ENCODE measurements at places on chromosomes 2 and 18. TPM values are rescaled to one million over a fixed set of nuclear protein-coding genes. Genes with fewer than 3 reads are reported as not detected.

DNA sequence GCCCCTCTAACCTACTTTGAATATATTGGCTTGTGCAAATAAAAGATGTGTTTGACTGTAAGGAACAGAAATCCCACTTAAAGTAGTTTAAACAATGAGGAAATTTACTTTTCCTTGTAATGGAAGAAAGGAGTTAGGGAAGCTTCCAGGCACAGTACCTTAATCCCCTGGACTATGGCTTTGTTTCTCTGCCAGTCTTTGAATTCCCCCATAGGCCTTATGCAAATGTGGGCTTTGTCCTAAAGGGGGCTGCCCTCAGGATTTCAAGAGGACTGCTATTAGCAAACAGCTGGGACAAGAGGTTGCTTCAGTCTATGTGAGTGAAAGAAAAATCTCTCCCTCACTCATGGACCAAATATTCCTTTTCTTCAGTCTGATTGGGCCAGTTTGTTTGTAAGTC, 255.1 kb upstream of the THSD7B start:
- H3K27me3 ChIP-seq, result peaks cover 35% of the 10 kb centered on the region
- H3K27ac ChIP-seq, result no peak overlapping the region
- H3K4me1 ChIP-seq, result no peaks in the 10 kb centered on the region
- no peaks in the 10 kb centered on the region for H3K36me3 ChIP-seq
- H3K4me3 ChIP-seq, result no peak overlapping the region
- DNase-seq, result no peak

GRCh38 chr2:10139536-10139935, 17.0 kb downstream of the RRM2 start:
- H3K27me3 ChIP-seq, result no peaks in the 10 kb centered on the region
- no peak overlapping the region for H3K4me3 ChIP-seq

AQP12A gene
- not detected for total RNA-seq

GRCh38 chr2:185796758-185797157, 58.2 kb downstream of the FSIP2 start:
- no peak for DNase-seq
- no peak overlapping the region for H3K4me3 ChIP-seq
- no peaks in the 10 kb centered on the region for H3K4me1 ChIP-seq
- no peaks in the 10 kb centered on the region for H3K36me3 ChIP-seq
- H3K27ac ChIP-seq, result no peak overlapping the region

LINC00305 gene
- not detected for total RNA-seq

DNA sequence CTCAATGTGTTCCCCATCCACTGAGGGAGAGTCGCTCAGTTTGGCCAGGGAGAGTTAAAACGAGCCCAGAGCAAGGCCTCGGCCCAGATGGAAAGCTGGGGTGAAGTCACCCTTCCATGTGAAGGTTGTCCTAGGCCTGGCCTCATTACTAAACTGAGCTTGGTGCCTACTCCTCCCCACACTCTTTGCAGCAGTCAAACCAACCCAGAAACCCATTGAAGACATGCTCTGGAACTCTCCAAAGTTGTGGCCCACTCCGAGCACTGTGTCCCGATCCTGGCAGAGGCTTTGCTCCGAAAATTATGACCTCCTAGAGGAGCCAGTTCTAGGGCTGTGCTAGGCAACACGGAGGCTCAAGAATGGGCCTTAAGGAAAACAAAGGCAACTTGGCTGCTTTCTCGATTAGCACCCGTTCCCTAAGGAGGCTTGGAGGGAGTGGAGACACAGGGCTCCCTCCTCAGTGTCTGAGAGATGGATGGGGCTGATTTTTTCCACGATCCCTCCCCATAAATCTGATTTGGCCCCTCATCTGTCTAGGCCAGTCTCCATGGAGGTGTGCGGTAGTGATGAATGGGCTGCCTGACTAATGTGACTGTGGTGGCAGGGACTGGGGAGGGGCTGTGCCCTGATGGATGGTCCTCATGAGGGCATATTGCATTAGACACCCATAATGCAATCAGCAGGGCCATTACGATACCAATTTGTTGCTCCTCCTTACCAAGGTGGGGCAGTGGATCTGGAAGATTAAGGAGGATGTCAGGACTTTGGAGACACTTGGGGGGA, 11.7 kb upstream of the CYP26B1 start:
- no peaks in the 10 kb centered on the region for H3K4me1 ChIP-seq
- H3K27me3 ChIP-seq, result peaks cover 40% of the 10 kb centered on the region
- no peak overlapping the region for H3K27ac ChIP-seq

GRCh38 chr2:9613291-9613690, 17.5 kb downstream of the YWHAQ start:
- H3K4me1 ChIP-seq, result peaks cover 96% of the 10 kb centered on the region
- H3K27me3 ChIP-seq, result no peaks in the 10 kb centered on the region

GRCh38 chr2:55768991-55769390, 75.3 kb upstream of the PNPT1 start:
- peaks cover 18% of the 10 kb centered on the region for H3K27me3 ChIP-seq
- H3K27ac ChIP-seq, result no peak overlapping the region
- H3K36me3 ChIP-seq, result no peaks in the 10 kb centered on the region
- no peak for DNase-seq
- no peak overlapping the region for H3K4me3 ChIP-seq

FBXO36 gene
- 0.58 TPM for total RNA-seq

DNA sequence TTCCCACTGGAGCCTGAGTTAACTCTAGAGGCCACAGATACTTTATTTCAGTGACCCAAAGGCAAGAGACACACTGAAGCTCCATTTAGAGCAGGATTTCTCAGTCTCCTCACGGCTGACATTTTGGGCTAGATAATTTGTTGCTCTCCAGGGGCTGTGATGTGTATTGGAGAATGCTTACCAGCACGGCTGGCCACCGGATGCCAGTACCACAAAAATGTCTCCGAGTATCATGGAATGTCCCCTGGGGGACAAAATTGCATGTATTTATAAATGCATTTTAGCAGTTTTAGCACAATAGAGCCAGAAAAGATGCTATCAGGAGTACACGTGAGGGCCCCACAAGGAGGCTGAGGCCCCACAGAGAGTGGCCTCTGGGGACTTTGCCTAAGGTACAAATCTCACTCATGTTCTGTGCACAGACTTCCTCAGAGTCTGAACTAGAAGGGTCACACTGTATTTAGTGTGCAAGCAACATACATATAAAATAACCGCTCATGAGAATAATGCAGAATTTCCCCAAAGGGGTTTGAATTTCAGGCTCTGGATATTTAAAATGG, 20.5 kb upstream of the DCC start:
- no peak overlapping the region for H3K27ac ChIP-seq
- no peaks in the 10 kb centered on the region for H3K27me3 ChIP-seq
- DNase-seq, result no peak
- no peak overlapping the region for H3K4me3 ChIP-seq

- no peak overlapping the region for H3K27ac ChIP-seq
- no peak for DNase-seq
- H3K4me1 ChIP-seq, result no peaks in the 10 kb centered on the region
- no peaks in the 10 kb centered on the region for H3K27me3 ChIP-seq
- H3K4me3 ChIP-seq, result no peak overlapping the region
These were observed 1132.9 kb upstream of the ZEB2 start for GRCh38 chr2:145652571-145653545.

VRK2 gene
- 20.7 TPM for total RNA-seq

PKDCC gene
- 88.7 TPM for total RNA-seq

SIGLEC15 gene
- total RNA-seq, result 0.19 TPM

DNA sequence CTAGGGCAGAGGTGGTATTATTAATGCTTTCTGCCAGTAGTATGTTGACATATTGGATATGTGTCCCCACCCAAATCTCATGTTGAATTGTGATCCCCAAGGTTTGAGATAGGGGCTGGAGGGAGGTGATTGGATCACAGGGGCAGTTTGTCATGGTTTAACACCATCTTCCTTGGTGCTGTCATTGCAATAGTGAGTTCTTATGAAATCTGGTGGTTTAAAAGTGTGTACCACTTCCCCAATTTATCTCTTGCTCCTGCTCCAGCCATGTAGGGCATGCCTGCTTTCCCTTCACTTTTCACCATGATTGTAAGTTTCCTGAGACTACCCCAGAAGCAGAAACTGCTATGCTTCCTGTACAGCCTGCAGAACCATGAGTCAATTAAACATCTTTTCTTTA, 47.1 kb upstream of the THSD7B start:
- no peak overlapping the region for H3K4me3 ChIP-seq
- H3K27ac ChIP-seq, result no peak overlapping the region
- no peaks in the 10 kb centered on the region for H3K27me3 ChIP-seq
- H3K4me1 ChIP-seq, result no peaks in the 10 kb centered on the region
- no peak for DNase-seq
- no peaks in the 10 kb centered on the region for H3K36me3 ChIP-seq

- H3K4me3 ChIP-seq, result no peak overlapping the region
- H3K27ac ChIP-seq, result no peak overlapping the region
- H3K27me3 ChIP-seq, result no peaks in the 10 kb centered on the region
- no peak for DNase-seq
- no peaks in the 10 kb centered on the region for H3K4me1 ChIP-seq
- H3K36me3 ChIP-seq, result no peaks in the 10 kb centered on the region
These were observed 1356.8 kb upstream of the CRIM1 start for GRCh38 chr2:34998741-34999140.

DNA sequence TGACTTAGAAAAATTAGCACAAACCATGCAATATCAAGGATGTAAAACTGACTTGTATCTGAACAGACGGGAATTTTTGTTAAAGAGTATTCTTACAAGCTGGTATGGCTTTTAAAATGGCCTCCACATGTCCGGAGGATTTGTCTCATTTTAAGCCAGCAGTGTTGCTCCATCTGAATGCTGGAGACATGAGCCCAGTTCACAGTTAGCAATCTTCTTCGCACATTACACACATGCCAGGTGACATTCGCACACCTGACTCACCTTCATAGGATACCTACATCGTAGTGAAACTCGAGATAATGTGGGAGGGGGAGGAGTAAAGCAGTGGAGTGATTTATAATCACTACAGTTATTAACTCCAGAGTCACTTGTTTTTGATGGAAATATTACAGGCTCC, 231.8 kb upstream of the RBBP8 start:
- H3K4me1 ChIP-seq, result peaks cover 17% of the 10 kb centered on the region
- no peak overlapping the region for H3K4me3 ChIP-seq
- no peak overlapping the region for H3K27ac ChIP-seq
- no peaks in the 10 kb centered on the region for H3K36me3 ChIP-seq
- no peaks in the 10 kb centered on the region for H3K27me3 ChIP-seq
- DNase-seq, result no peak

GRCh38 chr2:217510771-217511291, 492.0 kb downstream of the TNS1 start:
- H3K27ac ChIP-seq, result no peak overlapping the region
- H3K27me3 ChIP-seq, result no peaks in the 10 kb centered on the region
- H3K36me3 ChIP-seq, result no peaks in the 10 kb centered on the region
- H3K4me1 ChIP-seq, result peaks cover 29% of the 10 kb centered on the region
- H3K4me3 ChIP-seq, result no peak overlapping the region

ZC3H6 gene
- total RNA-seq, result 23.5 TPM

DNA sequence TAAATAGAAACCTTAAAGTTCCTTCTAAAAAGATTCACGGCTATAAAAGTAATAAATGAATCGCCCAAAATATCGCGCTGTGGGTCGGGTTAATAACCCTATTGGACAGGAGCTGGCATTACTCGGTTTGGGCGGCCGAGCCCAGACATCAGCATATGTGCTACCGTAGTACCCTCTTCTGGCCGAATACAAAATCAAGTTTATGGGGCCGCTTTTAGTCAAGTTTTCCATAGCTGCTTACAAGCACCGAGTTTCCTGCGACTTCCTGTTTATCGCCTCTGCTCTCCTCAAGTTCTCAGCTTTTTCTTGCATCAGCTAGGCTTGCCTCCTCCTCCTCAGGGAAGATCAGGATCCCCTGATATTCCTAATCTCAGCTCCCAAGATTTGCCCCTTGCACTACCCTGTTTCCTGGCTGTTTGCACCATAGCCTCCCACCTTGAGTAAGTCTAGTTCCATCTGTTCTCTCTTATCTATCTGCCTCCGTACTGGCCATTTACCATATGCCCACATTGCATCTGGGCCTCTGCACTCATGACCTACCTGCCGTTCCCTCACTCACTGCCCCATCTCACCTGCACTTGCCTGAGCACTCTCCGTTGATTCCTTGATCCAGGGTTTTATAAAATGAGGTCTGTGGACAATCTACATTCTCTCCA, 56.1 kb downstream of the SLC35F5 start:
- H3K27me3 ChIP-seq, result no peaks in the 10 kb centered on the region
- peaks cover 9% of the 10 kb centered on the region for H3K36me3 ChIP-seq
- peak overlapping the region; percentile 9 for H3K27ac ChIP-seq

IL18R1 gene
- 1.8 TPM for total RNA-seq

DNA sequence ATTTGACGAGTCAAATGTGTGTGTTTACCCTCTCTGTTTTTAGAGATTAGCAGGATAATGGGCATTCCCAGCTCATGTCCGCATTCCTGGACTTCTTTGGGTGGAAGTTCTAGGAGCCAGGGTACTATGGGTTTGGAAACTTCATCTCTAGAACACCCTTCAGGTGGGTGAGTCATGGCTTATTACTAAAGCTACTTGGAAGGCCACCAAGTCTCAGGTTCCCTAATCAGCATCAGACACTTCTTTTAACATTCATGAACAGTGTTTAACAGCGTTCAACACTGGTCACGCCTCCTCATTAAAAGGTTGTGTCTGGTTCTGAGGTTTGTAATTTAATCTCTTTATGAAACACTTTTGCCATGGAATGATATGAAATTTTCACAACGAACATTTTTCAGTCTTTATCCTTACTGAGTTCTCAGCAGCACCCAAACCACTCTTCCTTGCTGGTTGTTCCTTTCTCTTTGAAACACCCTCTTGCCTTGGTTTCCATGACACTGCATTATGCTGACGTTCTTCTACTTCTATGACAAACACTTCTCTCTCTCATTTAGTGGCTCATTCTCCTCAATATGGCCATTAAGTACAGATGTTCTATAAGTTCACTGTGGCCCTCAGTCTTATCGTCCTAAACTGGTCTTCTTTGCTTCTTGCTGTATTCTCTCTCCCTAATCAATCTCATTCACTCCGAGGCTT, 49.3 kb downstream of the MMADHC start:
- no peaks in the 10 kb centered on the region for H3K27me3 ChIP-seq
- H3K4me3 ChIP-seq, result no peak overlapping the region
- no peak for DNase-seq
- no peaks in the 10 kb centered on the region for H3K36me3 ChIP-seq
- no peak overlapping the region for H3K27ac ChIP-seq
- H3K4me1 ChIP-seq, result no peaks in the 10 kb centered on the region

- H3K4me3 ChIP-seq, result no peak overlapping the region
- H3K27ac ChIP-seq, result no peak overlapping the region
- no peak for DNase-seq
- peaks cover 17% of the 10 kb centered on the region for H3K27me3 ChIP-seq
- H3K36me3 ChIP-seq, result no peaks in the 10 kb centered on the region
- no peaks in the 10 kb centered on the region for H3K4me1 ChIP-seq
These were observed 16.0 kb downstream of the SATB2 start for GRCh38 chr2:199441759-199442158.

GRCh38 chr2:102016399-102016955, 24.7 kb downstream of the IL1R2 start:
- peaks cover 8% of the 10 kb centered on the region for H3K4me1 ChIP-seq
- no peak overlapping the region for H3K4me3 ChIP-seq
- H3K27ac ChIP-seq, result no peak overlapping the region
- DNase-seq, result no peak
- H3K36me3 ChIP-seq, result no peaks in the 10 kb centered on the region

- no peak overlapping the region for H3K4me3 ChIP-seq
- no peak for DNase-seq
- peaks cover 27% of the 10 kb centered on the region for H3K27me3 ChIP-seq
These were observed 70.4 kb downstream of the FECH start for GRCh38 chr18:57516056-57516455.

- no peaks in the 10 kb centered on the region for H3K4me1 ChIP-seq
- no peaks in the 10 kb centered on the region for H3K36me3 ChIP-seq
- DNase-seq, result no peak
- H3K27ac ChIP-seq, result no peak overlapping the region
- no peak overlapping the region for H3K4me3 ChIP-seq
These were observed 75.1 kb downstream of the MBD5 start for GRCh38 chr2:148096012-148096411.
